Activated naive CD8-positive, alpha-beta T cell treated with anti-CD3 and anti-CD28 coated beads for 36 hours (primary cell): ENCODE measurements at places on chromosomes 16 and 17.

DNA sequence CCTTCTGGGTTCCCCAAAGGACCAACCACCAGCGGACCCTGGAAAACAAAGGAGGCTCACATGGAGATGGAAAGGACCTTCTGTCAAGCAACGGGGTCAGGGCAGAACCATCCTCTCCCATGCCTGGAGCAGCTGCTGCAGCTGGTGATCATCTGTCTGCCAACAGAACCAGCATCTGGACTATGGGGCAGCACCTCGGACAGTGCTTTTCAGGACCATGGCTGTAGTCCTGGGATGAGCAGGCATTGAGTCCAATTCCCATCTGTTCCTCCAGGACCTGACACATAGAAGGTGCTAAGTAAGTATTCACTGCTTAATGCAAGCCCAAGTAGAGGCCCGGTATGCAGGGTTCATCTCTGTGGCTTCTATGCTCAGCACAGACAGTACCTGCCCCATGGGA is 304.7 kb downstream of the XYLT1 start:
- DNase-seq: no peak

GRCh38 chr16:57318240-57318970 is 33.9 kb upstream of the PLLP start:
- no peak for DNase-seq

GRCh38 chr16:28100810-28101532 is 37.5 kb upstream of the GSG1L start:
- DNase-seq: no peak

DNA sequence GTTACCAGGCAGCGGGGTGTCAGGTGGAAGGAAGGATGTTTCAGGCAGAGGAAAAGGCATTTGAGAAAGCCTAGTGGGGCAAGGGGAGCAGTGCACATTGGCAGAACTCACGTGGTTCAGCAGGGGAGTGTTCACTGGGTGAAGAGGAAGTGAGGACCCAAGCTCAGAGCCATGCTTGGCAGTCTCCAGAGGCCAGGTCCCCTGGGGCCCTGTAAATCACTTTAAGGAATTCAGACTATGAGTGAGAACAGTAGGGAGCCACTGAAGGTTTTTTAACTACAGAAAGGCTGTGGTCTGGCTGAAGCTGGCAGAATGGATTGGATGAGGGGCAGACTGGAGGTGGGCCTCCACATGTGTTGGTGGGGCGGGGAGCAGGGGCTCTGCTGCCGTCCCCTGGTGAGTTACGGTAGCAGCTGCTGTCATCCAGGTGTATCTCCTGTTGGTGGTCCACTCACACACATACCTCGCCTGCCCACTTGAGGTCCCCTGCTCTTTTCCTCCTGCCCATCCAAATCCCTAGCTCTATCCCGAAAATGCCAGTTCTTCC is 5.1 kb downstream of the CLEC16A start:
- peak; percentile 42 for DNase-seq

- peak; percentile 81 for DNase-seq
Observed at GRCh38 chr17:40541060-40541872, 24.0 kb downstream of the CCR7 start.

DNA sequence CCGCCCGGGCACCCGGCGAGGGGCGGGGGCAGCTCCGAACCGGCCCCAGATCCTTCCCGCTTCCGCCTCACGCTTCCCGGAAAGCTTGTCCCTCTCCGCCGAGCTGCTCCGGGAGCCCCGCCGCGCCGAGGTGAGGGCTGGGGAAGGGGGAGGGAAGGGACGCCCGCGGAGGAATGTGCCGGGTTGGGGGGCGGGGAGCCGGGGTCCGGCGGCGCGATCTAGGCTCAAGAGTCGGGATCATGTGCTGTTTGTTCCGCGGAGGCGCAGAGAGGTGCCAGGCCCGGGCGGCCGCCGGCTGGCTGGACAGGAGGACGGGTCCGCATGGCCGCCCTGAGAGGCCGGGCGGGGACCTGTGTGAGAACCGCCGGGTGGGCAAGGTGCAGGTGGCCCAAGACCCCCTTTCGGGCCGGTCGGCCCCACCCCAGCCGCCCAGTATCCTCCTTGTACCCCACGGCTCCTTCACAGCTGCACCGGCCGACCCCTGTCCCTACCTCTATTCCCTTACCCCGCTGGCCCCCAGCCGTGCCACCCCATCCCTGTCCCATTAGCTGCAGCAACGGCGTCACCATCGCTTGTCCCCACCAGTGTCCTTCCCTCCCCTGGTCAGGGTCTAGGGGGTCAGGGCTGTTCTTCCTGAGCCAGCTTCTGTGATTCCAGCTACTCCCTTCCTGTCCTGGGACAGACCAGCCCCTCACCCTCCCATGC is 429 bp downstream of the KIF1C start:
- DNase-seq: no peak

- DNase-seq: no peak
Observed at GRCh38 chr17:15145621-15146020, 119.5 kb downstream of the PMP22 start.

- no peak for DNase-seq
Observed at GRCh38 chr17:17668775-17669579, 12.3 kb upstream of the RAI1 start.
